ENCODE measurements at places on chromosomes 12 and 14.

DNA sequence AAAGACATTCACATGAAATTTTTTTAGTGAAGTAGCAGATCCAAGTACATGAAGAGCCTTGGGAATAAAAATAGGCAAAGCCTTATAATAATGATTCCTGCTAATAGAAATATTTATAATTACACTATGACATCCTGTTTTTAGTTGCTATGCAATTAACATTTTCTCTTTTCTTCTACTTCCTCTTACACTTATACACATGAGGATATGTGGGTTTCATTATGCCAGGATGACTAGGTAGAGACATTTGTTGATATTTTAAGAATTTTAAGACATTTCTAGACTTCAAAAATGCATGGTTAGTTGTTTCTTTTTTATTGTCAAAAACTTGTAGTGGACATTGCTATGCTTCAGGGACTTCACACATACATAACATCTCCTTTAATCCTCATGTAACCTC is 326.8 kb downstream of the SYT1 start:
- DNase-seq: no peak

DNA sequence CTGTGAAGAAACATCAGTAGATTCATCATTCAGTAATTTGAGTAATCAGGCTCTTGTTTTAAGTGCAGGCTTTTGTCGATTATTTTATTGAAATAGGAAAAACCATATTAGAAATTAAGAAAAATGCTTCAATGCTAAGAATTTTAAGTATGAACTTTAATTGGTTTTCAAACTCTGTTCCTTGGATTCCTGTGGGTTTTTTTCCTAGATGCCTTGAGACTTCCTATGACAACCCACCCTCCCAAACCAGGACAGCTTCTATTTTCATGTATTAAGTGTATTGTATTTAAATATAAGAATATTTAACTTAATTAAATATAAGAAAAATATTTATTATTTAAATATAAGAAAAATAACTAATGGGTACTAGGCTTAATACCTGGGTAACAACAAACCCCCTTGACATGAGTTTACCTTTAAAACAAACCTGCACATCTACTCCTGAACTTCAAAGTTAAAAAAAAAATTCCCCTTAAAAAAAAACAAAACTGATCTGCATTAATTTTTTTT is 3.0 kb downstream of the ARHGAP5 start:
- no peak for DNase-seq

- no peak for DNase-seq
Measured at GRCh38 chr12:59046763-59047534, 126.6 kb upstream of the LRIG3 start.

GRCh38 chr12:31742891-31743290 is 14.1 kb upstream of the AMN1 start:
- DNase-seq: no peak

Data from myocyte (in vitro differentiated cells).